CD4-positive, alpha-beta T cell treated with Interleukin-1 beta for 1 hour (primary cell): ENCODE measurements at places on chromosomes 2 and 18.

- no peak for DNase-seq
Measured at GRCh38 chr2:43831543-43832294, 6.9 kb downstream of the ABCG5 start.

DNA sequence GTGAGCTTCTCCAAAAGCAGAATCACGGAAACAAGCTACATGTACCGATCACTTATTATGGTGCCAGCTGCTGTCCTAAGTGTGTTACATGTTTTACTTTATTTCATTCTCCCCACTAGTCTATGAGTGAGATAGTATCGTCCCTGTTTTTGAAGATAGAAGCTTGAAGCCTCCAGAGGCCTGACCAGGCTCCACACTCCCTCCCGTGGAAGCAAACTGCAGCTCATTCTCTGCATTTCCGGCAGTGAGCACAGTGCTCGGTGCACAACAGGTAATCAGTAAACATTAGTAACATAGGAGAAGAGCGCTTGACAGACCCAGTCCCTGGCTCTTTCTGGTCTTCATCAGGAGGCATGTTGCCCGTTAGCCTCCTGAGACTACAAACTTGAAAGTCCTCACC lies 72.9 kb downstream of the ZBTB7C start:
- no peak for DNase-seq

- no peak for DNase-seq
Measured at GRCh38 chr2:22798386-22798785, 586.6 kb upstream of the KLHL29 start.

DNA sequence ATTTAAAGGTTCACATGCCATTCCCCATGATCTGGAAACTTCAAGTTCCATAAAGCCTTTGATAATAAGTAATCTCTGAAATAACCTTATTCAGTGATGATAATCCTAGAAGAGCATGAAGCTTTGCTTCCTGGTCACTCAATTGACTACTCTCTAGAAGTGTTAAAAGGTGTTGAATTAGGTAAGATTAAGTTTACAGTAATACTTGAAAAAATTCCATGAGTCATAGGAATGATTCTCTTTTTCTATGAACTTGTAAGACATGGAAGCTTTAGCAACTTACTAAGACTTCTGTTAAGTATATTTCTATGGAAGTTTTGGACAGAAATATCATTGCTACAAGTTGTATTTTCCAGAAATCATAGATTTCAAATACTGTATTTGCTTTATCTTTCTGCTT lies 100.6 kb downstream of the MYO1B start:
- DNase-seq: no peak

- DNase-seq: no peak
Measured at GRCh38 chr2:240998995-240999791, 775 bp downstream of the SNED1 start.

DNA sequence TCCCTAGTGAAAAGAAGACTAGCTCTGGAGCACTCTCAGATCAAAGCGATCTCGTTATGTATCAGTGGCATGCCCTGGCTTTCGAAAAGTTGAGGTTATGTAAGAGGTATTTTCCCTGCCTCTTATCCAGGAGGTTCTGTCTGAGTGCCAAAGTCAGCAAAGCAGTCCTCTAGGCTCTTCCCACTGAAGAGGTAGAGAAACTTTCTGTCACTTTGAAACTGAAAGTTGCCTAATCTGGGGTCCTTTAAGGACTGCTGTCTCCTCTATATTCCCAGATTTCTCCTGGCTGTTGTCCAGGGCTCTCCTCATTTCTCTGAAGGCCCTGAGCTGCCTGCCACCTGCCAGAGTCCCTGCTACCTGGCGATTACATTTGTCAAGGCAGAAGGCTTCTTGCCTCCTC lies 96.3 kb downstream of the B3GNT2 start:
- DNase-seq: no peak

DNA sequence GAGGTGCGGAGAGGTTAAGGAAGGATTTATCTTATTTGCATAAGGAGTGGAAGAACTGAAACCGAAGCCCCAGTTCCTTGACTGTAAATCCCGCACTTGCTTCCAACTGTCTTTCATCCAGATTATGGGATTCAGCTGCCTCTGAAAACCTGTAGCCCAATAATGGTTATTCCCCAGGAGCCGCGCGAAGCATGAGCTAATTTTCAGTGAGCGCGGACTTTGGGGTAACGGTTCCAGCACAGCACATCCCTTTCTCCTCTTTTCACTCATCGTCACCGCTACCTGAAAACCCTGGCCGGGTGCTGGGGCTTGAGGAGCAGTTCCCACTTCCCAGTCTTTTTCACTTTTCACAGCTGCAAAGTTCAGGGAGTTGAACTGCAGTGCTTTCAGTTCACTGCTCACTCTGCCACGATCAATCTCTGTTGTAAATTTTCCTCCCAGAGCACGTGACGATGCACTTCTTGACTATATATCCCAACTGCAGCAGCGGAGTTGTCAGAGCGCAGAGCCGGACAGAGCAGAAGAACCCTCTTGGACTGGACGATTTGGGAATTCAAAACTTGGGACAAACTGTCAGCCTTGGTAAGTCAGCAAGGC lies at the start of gene KCNE4:
TSS of gene KCNE4 (plus strand) at position 498 of the 597 bp plus-strand sequence. CDS start 641 bp downstream, outside the sequence.
- DNase-seq: no peak
